CD4-positive, alpha-beta T cell (primary cell): ENCODE measurements at places on chromosomes 6 and 20.

- no peak for DNase-seq
These were observed 322.2 kb downstream of the PLCB1 start for GRCh38 chr20:8454137-8454712.

GRCh38 chr6:118719351-118720124, 68.1 kb upstream of the CEP85L start:
- DNase-seq, result peak; percentile 35

- DNase-seq, result no peak
These were observed 20.1 kb downstream of the DIDO1 start for GRCh38 chr20:62906209-62906608.

GRCh38 chr20:59148701-59149493, 14.7 kb upstream of the ZNF831 start:
- DNase-seq, result peak; percentile 23

- no peak for DNase-seq
These were observed 25.5 kb upstream of the ITCH start for GRCh38 chr20:34337544-34337943.

DNA sequence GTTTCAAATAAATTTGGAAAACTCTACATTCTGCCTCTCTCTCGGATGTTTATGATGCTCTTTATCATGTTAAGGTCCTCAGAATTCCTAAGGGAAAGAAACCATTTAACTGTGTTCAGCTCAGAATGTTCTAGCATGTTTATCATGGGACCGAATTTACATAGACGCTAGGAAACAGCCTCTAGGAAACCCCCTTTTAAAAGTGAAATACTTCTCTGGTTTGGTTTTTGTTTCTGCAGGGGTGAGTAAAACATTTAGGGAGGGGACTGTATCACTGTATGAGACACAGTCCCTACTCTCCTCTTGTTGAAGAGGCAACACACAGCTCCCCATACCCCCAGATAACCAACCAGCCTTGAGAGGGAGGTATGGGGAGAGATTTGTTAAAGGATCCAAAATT, 267.6 kb upstream of the SUPT3H start:
- DNase-seq, result no peak

DNA sequence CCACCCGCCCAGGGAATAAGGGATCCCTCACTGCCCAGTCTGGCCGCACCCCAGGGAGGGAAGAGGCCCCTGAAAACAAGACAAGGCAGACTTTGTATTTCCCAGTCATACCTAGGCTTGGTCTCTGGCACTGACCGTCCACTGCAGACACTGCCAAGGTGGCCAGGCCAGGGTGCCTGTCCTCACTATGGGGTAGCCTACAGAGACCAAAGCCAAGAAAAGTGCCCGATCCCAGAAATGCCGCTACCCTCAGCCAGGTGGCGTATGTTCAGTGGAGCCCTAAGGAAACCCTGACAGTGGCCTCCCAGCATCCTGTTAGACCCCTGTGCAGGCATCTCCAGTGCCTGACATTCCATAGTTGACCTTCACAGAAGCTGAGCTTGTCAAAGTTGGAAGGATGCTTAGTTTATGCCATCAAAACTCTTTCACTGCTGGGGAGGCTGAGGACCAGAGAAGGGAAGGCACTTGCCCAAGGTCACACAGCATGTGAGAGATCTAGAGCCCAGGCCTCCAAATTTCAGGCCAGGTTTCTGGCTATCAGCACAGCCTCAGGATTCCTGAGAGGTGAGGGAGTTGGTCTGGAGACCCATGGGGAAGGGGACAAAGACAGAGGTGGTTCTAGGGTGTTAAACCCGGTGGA, 2.5 kb downstream of the SCRT2 start:
- no peak for DNase-seq

- no peak for DNase-seq
These were observed 9.1 kb upstream of the REPS1 start for GRCh38 chr6:138997136-138997535.

GRCh38 chr6:119533603-119534279, 184.2 kb upstream of the MAN1A1 start:
- DNase-seq, result no peak

GRCh38 chr20:13928901-13929300, 61.5 kb downstream of the SEL1L2 start:
- DNase-seq, result no peak

DNA sequence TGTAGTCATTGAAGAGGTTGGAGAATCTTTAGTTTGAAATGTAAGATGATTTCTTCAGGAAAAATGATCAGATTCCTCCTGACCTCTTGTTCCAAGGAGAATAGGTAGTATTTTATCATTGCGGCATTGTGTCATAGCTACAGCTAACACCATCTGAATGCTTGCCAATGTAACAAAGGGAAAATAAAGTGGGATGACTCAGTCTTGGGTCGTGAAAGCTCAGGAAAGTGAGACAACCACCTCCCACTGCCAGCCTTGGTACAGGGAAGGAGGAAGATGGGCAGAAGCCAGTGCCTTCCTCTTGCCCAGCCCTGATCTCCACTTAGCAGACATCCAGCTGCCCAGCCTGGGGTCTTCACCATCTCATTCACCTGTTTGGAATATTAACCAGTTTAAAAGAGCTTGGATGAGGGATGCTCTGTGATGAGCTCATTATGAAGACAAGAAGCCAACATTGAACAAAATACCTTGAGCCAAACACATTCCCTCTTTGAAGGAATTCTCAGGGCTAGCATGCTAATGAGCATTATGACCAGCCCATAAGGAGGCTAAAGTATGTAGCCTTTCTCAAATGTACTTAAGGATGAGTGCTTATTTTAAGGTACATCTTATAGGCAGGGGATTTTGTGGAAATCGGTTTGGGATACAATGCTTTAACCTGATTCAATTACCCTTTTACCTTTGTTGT, 40.0 kb upstream of the APCDD1L start:
- DNase-seq, result no peak

DNA sequence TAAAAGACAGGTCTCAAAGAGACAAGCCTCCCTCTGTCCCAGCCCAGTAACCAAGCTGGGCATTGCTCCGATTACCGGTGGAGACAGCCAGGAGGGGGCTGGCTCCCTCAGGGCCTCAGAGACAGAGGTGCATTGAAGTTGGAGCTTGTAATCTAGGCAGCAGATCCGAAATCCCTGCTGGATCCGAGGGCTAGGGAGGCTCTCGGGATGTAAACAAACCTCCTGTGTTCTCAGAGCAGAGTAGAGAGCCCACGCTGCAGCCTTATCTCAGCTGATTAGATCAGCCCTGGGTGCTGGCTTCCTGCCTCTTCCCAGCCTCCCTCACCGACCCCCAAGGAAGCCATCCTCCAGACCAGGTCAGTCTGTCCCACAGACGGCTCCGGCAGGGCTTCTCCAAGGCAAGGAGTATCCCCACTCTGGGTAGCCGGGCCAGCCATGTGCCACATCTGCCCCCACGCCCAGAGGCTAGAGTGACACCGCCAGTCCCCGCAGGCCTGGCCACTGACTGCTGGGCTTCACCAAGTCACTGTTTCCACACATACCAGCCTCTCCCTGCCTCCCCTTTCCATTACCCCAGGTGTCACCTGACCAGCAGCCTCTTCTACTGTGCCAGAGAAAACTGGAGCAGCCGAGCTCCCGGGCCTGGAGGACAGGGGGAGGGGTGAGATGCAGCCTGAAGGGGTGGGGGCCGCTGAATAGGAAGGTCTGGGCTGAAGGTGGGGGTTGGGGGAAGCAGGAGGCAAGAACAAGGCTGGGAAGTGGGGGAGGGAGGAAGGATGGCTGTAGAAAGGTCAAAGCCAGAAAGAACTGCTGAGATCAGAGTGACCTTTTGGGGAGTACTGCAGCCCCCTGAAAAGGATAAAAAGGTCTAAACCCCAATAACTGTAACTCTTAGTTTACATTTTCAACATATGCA, 6.0 kb downstream of the SDC4 start:
- no peak for DNase-seq

- DNase-seq, result no peak
These were observed 498.3 kb upstream of the AGPAT4 start for GRCh38 chr6:161772176-161772575.

DNA sequence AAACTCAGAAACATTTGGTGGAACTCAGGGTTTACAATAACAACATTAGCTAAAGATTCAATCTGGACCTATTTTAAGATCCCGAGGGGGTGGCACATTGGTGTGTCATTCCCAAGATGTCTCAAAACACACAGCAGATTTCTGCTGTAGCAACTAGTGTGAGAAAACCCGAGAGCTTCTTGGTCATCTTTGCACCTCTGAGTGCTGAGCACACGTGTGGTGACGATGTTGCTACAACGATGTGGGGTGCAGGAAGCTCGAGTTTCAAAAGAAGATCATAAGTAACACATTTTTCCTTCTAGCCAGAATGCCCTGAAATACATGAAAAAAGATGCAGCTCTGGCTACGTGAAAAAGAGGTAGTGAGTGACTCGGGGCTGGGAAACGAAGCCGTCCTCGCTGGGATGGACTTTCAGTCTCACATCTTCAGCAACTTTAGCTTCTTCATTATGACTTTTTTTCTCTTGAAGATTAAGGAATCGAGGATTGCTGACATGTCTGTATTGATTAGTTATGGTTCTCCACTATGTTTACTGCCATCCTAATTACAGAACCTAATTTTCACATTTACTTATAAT, 1.5 kb downstream of the RAMACL start:
- DNase-seq, result no peak

GRCh38 chr20:41029150-41029901, 704 bp downstream of the TOP1 start:
- DNase-seq, result peak; percentile 7

DNA sequence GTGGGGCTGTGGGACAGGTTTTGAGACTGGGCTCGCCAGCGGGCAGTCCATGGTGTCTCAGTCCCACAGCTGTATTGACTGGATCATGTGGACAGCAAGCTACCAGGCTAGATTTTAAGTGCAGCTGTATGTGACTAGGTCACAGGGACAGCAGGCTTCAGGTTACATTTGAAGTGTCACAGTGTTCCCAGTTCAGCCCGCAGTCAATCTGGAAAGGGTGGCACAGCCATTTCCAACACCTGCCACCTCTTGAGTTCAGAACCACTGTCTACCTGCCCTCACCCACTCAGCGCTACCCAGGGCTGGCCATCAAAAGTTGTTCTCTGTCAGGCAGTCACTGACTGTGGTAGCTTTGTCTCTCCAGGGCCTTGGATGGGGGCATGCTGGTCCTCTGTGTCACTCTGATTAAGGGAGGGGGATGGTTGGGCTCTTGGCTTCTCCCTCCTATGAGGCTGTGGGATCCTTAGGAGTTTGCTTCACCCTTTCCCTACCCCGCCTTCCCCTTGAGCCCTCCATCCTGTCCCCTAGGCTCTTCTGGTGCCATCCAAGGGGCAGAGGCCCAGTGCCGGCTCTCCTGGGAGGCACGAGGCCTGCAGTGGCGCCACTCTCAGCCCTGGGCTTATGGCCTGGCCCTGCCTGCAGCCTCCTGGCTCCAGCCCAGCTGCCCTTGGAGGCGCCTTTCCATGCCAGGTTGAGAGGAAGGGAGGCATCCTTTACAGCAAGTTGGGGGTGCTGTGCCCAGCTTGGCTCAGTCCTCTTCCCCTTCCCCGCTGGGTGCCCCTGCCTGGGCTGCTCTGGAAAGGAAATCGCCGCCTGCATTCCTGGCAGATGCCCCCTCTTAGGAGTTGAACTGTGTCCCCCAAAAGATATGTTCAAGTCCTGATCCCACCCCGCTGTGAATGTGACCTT, 44.9 kb downstream of the PNLDC1 start:
- DNase-seq, result no peak

GRCh38 chr6:92404281-92404680, 1015.1 kb downstream of the EPHA7 start:
- no peak for DNase-seq

GRCh38 chr6:1088492-1089001, 223.4 kb upstream of the FOXQ1 start:
- no peak for DNase-seq

GRCh38 chr20:23832775-23833513, 6.4 kb upstream of the CST2 start:
- DNase-seq, result no peak

DNA sequence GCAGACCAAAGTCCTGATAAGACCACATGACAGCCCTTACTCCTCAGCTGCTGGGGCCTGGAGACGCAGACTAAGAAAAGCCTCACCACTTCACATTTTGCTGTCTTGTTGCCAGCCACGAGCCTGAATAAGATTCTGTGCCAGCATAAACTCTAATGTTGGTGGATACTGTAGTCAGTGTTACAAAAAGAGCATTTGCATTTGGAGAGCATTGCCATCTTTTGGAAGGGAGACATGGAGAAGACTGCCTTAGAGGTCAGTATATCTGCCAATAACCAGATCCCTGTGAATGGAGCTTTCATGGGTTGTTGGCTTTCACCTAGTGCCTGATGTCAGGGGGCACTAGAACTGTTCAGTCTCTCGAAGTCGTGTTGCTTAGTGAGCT, 315.2 kb downstream of the ZFAND3 start:
- no peak for DNase-seq
